ENCODE measurements at places on chromosomes 6 and 20.

DNA sequence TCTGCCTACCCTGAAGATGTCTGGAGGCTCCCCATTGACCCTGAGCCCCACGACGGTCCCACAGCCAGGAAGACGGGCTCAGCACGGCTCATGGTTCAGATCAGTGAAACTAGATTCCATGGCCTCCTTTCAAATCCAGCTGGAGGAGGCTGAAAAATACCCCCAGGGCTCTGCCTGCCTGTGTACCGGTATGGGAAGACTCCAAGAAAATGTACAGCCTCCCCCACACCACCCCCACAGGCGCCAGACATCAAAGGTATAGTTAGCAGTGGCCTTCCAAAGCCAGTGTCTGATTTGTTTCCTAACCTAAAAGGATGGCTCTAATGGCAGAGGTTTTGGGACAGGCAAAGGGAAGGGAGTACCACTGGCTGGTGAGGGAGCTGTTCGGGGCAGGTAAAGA, 86.2 kb upstream of the SNAP25 start:
- DNase-seq, result no peak

DNA sequence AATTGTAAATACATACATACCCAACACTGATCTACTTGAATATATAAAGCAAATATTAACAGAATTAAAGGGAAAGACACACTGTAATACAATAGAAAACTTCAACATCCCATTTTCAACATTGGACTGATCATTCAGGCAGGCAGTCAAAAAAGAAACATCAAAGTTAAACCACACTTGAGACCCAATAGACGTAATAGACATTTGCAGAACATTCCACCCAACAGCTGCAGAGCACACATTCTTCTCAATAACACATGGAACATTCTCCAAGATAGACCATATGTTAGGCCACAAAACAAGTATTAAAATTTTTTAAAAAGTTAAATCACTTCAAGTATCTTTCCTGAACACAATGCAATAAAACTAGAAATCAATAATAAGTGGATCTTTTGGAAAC, 698.2 kb downstream of the COL12A1 start:
- no peak for DNase-seq

DNA sequence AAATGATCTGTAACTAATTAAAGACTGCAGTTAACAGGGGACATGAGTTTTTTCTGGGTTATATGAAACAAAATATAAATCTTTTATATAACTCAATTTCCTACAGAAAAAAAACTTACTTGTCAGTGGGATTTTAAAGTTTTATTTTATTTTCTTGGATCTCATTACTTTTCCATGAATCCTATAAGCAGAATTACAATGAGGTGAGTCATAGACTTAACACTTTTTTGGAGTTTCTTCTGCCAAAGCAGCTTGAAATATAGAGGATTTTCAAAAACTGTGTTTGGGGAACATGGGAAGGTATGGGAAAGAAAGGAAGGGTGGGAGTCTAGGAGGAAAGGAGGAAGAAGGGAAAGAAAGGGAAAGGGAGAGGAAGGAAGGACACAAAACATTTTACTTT, 130.7 kb downstream of the AIG1 start:
- no peak for DNase-seq

DNA sequence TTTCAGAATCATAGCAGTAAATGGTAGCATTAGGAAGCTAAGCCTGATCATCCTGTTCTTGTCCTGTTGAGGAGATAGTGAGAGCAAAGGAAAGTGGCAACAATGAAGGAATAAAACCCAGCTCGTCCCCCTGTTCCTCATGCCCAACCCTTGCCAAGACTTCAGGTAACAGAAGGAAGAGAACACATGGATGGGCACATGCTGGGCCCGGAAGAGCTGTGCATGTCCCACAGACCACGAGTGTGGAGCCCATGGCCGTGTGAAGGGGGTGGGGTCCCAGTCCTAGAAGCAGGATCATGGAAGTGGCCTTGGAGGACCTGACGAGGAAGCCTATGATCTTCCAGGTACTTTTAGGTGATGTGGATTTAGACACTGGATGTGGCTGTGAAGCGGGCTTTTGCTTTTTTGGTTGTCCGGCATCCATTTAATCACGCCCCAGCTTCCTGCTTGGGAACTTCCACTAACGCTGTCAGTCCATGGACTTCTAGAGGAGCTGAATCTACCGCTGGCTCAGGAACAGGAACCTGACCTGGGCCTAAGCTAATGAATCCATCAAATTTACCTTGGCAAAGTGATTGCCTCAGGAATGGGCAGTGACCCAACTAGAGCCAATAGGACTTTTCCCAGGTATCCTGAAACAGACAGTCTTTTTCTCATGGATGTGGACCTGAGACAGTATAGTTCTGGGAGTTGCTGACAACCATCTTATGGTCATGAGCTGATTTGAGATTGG, 79.3 kb upstream of the ARMC2 start:
- no peak for DNase-seq

GRCh38 chr6:153001767-153002612, 519 bp downstream of the MTRF1L start:
- no peak for DNase-seq

- DNase-seq, result no peak
Observed at GRCh38 chr6:112231164-112231563, 23.2 kb downstream of the LAMA4 start.
